HuH-7 (cell line): ENCODE measurements at places on chromosomes 12 and 14.
A peak's percentile ranks its signal among the peaks of the same experiment; 100 is the strongest.

DNA sequence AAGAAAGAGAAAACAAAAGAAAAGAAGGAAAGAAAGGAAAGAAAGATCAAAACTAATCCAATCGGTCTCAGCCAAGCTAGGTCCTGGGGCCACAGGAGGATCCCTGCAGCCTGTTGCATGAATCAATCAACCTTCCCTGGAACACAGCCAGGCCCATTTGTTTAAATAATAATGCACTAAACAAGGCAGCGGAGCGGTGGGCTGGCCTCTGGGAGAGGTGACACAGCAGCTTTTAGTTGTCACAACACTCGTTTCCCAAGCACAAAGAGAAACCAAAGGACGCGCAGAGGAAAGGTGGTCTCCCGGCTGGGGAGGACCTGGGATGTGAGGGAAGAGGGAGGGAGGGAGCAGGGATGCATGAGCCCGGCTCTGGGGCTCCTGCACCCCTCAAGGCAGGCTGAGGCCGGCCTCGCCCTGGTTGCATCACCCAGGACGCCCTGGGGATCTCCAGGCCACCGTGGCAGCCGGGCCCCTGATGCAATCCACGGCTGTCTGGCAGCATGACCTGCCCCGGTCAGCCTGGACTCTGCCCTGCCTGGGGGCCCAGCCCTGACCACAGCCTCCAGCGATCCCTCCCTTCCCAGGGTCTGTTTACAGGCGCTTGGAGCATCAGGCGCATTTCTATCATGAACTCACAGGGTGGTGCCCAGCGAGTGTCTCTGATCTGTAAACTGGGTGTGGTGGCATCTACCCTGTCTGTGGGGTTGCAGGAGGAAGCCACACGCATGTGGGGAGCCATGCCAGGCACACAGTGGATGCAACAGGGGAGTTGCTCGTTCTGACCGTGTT is 32.5 kb downstream of the MMP17 start:
- DNase-seq: peak; percentile 92

- DNase-seq: peak; percentile 45
Observed at GRCh38 chr14:82710267-82710841, 1176.7 kb upstream of the SEL1L start.

GRCh38 chr14:94049625-94050023 is 23.5 kb downstream of the OTUB2 start:
- DNase-seq: no peak

- DNase-seq: no peak
Observed at GRCh38 chr12:43550831-43551271, 1.2 kb downstream of the ADAMTS20 start.

DNA sequence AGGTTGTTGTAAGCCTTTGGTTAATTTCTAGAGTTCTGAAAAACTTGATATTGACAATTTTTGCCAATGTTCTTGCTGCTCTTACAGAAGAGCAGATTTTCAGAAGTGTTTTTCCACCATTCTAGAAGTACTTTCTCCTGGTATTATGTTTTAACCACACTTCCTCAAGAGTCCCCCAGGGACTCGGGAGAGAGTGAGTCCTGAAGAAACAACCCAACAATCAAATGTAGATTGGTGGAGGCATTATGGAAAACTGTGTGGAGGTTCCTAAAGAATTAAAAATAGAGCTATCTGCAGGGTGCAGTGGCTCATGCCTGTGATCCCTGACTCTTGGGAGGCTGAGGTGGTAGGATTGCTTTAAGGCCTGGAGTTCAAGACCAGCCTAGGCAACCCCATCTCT is 26.7 kb downstream of the OR10P1 start:
- no peak for DNase-seq

DNA sequence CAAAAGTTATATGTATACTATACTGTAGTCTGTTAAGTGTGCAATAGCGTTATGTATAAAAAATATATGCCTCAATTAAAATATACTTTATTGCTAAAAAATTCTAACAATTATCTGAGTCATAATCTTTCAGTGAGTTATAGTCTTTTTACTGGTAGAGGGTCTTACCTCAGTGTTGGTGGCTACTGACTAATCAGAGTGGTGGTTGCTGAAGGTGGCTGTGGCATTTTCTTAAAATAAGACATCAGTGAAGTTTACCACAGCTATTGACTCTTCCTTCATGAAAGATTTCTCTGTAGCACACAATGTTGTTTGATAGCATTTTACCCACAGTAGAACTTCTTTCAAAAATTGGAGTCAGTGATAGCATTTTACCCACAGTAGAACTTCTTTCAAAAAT is 23.4 kb downstream of the POLR3B start:
- DNase-seq: no peak

DNA sequence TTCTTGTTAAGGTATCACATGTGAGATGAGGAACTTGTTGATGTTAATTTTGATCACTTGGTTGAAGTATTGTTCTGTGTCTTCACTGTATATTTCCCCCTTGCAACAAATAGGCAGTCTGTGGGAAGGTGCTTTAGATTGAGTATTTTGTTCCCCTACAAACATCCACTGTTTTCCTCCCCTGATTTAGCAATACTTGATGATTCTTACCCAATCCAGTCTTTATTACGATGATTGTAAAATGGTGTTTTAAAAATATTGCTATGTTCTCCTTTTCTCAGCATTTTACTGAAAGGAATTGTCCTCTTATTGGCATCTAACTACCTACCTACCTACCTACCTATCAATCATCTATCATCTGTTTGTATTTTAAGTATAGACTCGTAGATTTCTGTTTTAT is 66.3 kb downstream of the ETNK1 start:
- no peak for DNase-seq

DNA sequence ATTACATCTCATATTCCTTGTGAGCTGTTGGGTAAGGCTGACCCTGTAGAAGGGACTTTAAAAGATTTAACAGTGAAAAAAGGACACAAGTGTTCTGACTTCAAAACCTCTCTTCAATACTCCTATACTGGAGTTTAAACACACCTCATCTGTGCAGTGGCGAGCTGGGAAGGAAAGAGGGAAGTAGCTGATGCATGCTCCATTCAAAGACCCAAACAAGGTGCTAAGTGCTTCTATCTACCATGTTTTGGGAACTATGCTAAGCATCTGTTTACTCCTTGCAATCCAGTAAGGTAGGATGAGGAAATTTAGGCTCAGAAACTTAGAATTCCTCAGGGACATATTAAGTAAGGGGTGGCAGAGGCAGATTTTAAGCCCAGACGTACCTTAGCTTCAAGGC is 16.4 kb upstream of the DNM1L start:
- no peak for DNase-seq

- DNase-seq: no peak
Observed at GRCh38 chr12:47828976-47829482, 9.3 kb upstream of the HDAC7 start.

DNA sequence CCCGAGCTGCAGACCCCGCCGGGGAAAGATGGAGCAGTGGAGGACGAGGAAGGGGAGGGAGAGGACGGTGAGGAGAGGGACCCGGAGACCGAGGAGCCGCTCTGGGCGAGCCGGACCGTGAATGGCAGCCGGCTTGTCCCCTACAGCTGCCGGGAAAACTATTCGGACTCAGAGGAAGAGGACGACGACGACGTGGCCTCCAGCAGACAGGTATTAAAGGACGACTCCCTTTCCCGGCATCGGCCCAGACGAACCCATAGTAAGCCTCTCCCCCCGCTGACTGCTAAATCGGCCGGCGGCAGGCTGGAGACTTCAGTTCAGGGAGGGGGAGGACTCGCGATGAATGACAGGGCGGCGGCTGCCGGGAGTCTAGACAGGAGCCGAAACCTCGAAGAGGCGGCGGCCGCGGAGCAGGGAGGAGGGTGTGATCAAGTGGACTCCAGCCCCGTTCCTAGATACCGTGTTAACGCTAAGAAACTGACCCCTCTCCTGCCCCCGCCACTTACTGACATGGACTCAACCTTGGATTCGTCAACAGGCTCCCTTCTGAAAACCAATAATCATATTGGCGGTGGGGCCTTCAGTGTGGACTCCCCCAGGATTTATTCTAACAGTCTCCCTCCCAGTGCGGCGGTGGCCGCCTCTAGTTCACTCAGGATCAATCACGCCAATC is 962 bp downstream of the LEMD3 start:
- DNase-seq: peak; percentile 52

DNA sequence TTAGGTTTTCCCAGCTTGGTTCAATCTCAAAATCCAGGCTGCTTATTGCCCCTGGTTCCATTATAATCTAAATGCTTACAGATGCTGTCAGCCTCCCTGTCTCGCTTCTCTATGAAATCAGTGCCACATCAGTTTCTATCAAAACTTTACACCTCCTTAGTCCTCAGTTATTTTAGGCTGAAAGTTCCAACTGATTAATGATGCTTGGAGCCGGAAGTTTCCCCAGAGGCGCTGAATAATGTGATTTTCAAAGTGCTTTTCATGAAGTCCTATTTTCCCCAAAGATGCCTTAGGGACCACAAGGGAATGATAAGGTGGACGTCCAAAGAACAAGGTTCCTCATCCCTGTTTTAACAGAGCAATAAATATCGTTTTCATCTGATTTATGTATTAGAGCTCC is 262.4 kb upstream of the RMST start:
- no peak for DNase-seq

- no peak for DNase-seq
Observed at GRCh38 chr12:88063375-88063774, 34.2 kb upstream of the C12orf50 start.
